AG04449 (cell line): ENCODE measurements at places on chromosomes 3 and 15.

- DNase-seq, result peak; percentile 47
These were observed 170.5 kb upstream of the PROK2 start for GRCh38 chr3:71955240-71956068.

DNA sequence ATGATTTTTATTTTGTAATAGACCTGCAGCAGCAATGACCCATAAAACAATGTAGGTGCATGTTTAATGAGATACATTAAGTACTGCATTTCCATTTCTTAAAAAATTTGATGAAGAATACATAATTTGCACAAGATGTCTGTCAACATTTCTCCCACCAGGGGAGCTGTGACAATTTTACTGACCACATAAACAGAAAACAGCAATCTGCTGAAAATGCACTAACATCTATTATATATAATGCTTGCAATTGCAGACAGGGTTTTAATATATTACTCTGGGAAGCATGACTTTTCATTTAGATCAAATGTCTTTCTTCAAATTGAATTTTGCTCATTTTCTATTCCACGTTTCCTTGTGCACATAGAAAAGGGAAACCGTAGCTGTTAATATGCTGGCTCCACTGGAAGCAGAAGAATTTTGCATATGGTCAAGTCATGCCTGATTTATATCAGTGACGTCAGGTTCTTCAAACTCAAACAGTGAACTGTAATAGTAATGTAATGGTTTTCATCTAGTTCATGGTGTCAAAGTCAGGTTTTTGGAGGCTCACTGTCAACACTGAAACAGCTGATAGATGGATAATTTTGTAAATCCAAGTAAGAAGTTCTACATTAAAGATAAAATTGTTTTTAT lies 79.8 kb upstream of the IGF1R start:
- DNase-seq, result no peak

- no peak for DNase-seq
These were observed 330.9 kb downstream of the ERC2 start for GRCh38 chr3:56137415-56137814.

- no peak for DNase-seq
These were observed 4.4 kb upstream of the SLC6A1 start for GRCh38 chr3:10988001-10988665.

- no peak for DNase-seq
These were observed 250.0 kb upstream of the SLCO3A1 start for GRCh38 chr15:91603384-91604080.

DNA sequence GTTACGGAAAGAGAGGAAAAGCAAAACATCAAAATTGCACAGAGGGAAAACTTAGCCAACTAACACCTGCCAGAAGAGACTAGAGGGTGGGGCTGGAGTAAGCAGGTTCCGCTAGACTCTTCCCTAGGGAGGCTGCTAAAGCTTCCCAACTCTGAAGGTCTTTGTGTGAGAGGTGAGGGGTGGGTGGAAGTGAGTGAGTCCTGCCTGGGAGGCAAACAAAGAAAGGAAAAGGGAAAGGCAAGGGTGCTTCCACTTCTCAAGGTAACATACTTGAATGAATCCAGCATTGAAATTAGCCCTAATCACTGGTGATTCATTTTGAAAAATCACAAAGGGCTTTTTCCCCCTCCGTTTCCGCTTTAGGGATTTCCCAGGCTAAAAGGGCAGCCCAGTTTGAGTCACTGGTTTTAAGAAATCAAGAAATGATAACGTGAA lies 220.5 kb upstream of the ADAMTS9 start:
- no peak for DNase-seq

DNA sequence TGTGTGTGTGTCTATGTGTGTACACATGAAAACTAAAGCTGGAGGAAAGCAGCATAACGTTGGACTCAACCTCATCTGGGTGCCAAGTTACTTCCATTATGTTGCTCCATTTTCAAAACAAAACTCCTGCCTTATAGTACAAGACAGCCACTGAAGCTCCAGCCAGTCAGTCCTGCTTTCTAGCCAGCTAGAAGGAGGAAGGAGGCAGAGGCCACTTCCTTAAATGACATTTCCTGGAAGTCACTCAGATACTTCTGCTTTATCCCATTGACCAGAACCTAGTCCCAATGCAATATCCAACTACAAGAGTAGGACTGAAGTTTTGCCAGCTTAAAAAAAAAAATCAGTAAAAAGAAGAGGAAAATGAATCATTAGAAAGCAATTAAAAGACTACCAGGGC lies 31.7 kb downstream of the CADPS start:
- no peak for DNase-seq

DNA sequence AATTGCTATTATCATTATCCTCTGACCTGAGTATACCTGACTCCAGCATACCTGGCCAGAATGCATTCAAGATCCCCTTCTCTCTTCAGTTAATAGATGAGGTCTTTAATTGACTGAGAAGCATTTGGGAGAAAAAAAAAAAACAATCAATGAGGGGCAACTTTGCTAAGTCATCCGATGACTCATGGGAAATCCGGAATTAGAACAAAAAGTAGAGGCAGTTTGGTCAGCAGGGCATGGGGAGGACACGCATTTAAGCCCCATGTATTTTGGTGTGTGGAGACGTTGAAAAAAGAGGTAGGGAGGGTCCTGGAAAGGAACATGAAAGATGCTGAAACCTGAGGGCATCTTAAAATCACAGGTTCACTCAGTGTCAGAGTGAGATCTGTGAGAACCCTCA lies 256.2 kb downstream of the RORA start:
- peak; percentile 65 for DNase-seq

GRCh38 chr3:148882288-148882687 lies 17.2 kb downstream of the CPA3 start:
- DNase-seq, result no peak

GRCh38 chr15:70602834-70603560 lies 160.4 kb downstream of the UACA start:
- no peak for DNase-seq

DNA sequence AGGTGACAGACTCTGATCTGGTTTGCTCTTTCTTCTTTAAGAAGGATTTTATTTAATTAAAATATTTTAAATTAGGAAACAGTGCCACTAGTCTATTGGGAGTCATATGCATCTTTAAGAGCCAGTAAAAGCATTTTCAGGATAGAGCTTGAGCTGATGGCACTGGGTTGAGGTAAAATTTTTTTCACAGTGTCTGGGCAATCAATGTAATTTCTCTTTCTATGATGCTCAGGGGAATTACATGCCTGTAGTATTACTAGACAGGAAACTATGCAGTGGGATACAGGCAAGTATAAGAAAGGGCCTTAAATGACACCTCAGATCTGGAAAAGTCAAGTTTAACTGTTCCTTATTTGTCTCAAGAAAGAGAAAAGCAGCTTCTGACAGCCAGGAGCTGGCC lies 76.4 kb downstream of the GAP43 start:
- peak; percentile 41 for DNase-seq

GRCh38 chr3:5185093-5185673 lies 2.3 kb upstream of the EDEM1 start:
- DNase-seq, result no peak

DNA sequence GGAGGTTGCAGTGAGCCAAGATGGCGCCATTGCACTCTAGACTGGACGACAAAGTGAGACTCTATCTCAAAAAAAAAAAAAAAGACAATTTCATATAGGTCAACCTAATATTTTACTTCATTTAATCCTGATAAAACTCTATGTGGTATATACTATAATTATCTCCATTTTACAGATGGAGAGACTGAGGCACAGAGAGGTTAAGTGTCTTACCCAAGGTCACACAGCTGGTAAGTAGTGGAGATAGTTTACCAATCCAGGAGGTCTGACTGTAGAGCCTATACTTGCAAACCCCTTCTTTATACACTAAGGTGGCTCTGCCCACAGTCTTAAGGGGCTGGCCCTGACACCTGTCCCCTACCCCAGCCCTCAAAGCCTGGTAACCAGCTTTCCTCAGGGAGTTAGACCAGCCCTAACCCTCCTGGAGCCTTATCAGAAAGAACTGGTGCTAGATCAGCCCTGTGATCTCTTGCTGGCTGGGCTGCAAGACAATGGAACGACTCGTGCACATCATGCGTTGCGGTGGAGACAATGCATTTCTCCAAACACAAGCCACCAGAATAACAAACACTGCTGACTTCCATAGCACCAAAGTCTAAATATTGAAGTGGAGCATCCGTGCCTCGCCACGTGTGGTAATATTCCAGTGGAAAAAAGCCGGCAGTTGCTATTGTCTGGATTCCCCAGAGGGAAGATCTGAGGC lies 60.0 kb upstream of the SMAD3 start:
- DNase-seq, result no peak

GRCh38 chr15:37016231-37016630 lies 84.1 kb downstream of the MEIS2 start:
- no peak for DNase-seq

DNA sequence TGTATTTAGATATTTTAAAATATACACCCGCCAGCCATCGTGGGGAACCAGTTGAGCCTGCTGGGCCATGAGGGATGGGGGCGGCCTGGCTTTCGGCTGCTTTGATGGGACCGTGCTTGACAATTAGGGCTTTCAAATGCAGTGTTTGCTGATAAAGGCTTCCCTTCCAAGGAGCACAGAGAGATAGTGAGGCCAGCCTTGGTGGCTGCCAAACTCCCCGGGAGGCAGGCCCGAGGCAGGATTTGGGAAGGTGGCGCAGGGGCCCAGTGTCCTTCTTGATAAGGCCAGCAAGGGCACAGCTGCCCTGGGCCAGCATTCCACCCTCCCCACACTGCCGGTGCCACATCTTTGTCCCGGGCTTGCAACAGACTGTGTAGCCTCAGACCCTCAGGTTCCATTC lies 75.6 kb downstream of the LINGO1 start:
- no peak for DNase-seq

DNA sequence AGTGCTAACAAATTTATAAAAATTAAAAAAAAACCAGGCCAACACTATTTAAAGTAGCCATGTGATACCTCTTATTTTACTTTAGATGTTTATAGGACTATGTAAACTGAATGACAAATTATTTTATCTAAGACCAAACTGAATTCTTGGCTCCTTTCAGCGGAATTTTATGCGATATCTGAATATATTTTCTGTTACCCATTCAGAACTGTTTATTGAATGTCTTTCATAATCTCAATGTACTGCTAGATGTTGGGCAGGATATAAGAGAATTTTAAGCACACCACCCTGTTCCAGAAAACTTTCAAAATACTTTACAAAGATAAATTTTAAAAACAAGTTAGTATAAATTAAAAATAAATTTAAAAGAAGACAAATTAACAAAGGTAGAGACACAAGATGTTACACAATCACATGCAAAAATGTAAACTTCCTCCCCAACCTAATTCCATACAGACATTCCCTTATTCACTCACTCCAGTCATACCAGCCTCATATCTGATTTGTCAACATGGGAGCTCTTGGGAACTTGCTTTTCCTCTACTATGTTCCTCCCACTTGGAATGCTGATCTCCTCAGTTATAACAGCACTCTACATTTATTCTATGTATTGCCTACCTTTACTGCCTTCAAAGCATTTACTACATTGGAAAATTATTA lies 154.6 kb upstream of the MBNL1 start:
- no peak for DNase-seq

- DNase-seq, result no peak
These were observed 163.5 kb downstream of the NSMCE3 start for GRCh38 chr15:29106116-29106515.

- DNase-seq, result no peak
These were observed 11.6 kb upstream of the ZXDC start for GRCh38 chr3:126487151-126487771.

DNA sequence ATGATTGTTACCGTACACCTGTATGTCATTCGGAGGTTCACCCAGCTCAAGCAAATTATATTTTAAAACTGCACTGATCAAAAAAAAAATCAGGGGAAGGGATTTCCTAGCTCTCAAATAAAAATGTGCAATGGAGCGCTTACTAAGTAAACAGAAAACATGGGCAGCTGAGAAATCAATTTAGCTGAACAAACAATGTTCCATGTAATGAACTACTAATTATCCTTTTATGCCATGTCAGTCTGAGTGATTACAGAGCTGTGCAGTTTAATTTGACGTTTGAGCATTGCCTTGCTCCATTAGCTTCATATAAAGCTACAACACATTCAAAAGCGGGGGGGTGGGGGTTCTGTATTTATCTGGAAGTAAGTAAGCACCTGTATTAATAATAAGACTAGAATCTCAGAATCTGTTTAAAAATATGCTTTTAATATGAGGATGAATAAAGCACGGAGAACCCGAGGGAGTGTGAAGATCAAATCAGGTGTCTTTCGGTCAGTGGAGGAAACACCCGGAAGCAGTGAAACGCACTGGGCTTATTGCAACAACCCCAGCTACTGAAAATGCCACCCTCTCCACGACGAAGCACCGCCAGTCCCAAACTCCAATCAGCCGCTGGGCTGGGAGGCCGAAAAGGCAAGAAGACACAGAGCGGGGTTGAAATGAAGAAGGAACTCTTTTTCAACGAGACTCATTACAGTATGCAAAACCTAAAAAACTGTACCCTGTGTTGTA lies 196.5 kb upstream of the ATP11B start:
- DNase-seq, result no peak

DNA sequence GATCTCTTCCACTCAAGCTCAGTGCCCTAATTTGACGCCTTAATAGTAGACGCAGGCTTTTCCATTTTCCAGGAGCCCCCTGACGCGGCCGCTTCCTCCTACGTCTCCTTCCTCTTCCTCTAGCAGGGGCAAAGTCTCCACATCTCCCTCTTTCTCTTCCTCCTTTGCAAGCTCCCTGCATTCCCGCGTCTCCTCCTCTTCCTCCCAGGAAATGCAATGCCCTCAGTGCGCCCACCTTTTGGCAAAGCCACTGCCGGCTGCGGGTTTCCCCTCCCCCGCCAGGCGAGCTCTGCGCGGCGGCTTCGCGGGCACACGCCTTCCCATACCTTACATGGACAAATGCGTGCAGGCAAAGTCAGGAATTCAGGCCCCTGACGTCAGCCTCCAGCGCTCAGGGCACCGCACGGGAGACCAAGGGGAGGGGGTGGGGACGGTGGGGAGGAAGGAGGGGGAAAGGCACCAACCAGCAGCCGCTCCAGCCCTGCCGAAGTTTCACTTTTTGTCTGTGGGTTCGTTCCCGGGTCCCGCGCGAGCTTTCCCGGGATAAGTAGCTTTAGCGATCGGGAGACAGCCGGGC lies 432 bp upstream of the LPP start:
- DNase-seq, result peak; percentile 85

- DNase-seq, result no peak
These were observed 76.6 kb upstream of the PIAS1 start for GRCh38 chr15:67977414-67978089.
